ENCODE measurements at places on chromosomes 2 and 18. TPM values are rescaled to one million over a fixed set of nuclear protein-coding genes. Genes with fewer than 3 reads are reported as not detected.

- DNase-seq, result no peak
These were observed 57.0 kb downstream of the MRPL35 start for GRCh38 chr2:86256300-86256699.

- no peak for DNase-seq
These were observed 90.5 kb downstream of the LAMA3 start for GRCh38 chr18:23779696-23780303.

DNA sequence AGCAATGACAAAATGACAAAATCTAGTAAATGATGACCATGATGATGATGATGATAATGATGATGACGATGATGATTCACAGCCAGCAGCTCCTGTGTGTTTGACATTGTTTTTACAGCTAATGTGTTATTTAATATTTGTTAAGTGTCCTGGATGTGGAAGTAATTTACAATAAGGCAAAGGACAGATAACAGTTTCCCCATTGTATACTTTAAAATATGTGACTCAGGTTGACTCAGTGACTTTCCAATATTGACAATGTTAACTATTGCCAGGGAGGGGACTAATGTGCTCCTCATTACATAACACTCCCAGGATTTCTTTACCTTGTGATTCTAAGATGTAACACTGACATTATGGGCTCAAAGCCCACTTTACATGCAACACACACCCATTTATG, 602.2 kb downstream of the FBXO15 start:
- no peak for DNase-seq

GRCh38 chr2:60811491-60812375, 55.7 kb downstream of the PAPOLG start:
- DNase-seq, result no peak

DNA sequence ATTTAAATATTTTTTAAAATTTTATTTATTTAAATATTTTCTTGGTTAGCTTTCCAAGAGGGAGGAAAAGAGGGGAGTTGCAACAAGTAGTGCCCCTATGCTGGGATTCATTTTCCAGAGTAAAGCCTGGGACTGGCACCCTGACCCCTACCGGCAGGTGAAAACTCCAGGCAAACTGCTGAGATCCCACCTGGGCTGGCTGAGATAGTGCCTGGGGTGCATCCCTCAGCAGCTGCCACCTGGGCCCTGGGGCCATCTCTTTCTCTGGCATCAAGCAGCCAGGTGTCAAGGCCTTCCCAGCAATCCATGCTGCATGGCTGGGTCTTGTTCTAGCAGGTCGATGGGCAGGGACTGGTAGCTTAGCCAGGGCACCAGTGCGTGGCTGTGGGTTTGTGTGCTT, 6.6 kb downstream of the SIX2 start:
- peak; percentile 54 for DNase-seq

Gene TMEM247
- not detected for total RNA-seq

Gene SLC16A14
- 3.3 TPM for total RNA-seq

Gene TSPYL6
- not detected for total RNA-seq

Gene DLGAP1
- total RNA-seq, result 0.05 TPM
